ENCODE measurements at places on chromosomes 2 and 18.

- no peak for DNase-seq
Measured at GRCh38 chr2:112805542-112805941, 21.2 kb upstream of the IL1A start.

- no peak for DNase-seq
Measured at GRCh38 chr18:10170375-10170774, 256.6 kb downstream of the VAPA start.

- DNase-seq: no peak
Measured at GRCh38 chr2:6923319-6923718, 6.1 kb downstream of the RNF144A start.

DNA sequence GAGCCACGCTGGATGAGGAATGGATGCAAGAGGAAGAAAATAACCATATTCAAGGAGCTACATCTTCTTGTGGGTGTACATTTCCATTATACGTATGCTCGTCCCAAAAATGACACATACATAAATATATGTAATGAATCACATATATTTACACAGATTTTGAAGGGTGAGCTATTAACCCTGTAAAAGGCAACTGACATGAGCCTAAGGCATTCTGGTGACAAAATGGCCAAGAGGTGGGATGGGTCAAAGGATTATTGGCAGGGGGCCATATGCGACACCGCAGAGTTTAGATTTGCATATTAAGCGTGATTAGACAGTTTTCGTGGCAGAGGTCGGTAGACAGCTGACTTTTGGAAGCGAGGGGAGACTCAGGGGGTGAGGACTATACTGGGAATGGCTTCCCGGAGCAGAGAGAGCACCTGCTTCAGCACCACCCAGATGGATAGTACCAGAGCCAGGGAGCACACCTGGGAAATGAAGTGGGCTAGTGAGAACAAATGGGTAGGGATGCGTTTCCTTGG is 431 bp upstream of the CNRIP1 start:
- DNase-seq: peak; percentile 24

GRCh38 chr2:234278556-234279255 is 218.2 kb downstream of the ARL4C start:
- no peak for DNase-seq

DNA sequence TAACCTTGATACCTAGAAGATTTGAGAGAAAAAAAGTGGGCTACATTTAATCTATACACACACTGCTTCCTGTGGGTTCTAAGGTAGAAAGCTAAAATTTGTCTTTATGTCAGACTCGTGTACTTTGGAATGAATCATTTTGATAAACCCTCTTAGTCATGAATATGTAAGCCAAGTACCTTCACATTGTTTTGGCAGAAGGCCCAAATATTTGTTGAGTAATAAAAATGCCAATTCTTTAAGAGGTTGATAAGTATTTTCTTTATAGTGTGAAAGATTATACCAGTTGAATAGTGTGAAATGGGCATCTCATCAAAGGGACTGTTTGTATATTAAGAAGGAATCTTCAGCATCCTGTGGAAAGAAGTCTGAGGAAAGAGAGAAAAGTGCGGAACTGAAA is 1464.7 kb upstream of the ZEB2 start:
- DNase-seq: no peak

- DNase-seq: no peak
Measured at GRCh38 chr2:161780881-161781280, 156.7 kb downstream of the SLC4A10 start.

DNA sequence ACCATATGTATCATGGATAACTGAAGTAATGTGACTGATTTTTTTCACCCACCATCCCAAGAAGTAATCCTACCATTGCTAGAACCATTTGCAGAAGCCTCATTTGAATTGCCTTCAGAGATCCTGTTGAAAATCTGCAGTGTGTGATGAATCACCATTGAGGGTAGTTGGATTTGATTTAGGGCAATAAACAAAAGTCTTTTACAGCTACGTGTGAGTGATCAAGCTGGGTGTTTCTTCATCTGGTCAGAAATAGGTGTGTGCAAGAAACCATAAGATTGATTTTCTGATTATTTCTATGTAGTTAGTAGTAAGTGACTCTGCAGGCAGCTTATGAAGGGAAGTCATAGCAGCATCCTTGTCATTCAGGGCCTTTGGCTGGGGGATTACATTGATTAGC is 159.6 kb downstream of the MGAT5 start:
- DNase-seq: no peak

DNA sequence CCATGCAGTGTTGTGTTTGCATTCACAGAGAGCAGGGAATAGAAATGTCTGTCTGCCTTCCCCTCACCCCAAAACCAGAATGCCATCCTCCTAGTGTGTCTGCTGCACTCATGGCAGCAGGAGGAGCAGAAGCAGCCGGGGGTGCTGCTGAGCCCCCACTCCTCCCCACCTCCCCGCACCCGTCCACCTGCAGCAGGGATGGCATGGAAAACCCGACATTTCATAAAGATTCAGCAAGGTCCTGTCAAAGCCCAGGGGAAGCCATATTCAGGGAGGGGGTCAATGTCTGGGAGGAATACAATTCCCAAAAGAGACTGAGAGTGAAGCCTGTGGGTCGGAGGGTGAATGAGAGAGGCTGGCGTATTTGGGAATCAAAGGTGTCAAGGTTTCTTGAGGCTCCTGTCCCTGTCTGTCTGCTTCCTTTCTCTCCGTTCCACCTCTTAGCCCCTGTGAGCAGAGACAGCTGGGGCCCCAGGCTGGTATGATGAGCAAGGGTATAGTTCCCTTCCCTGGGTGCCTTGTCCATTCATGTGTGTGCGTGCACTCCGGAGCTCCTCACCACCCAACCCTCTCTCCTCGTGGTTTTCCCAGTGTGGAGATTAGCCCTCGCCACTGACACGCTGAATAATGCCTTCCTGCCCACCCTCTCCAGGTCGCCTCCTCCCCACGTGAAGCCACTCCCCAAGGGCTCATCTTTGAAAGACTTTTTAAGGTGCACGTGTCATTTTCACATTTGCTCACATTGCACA is 133.5 kb upstream of the ZNF236 start:
- no peak for DNase-seq

- no peak for DNase-seq
Measured at GRCh38 chr18:55306359-55307024, 281.5 kb downstream of the TCF4 start.

DNA sequence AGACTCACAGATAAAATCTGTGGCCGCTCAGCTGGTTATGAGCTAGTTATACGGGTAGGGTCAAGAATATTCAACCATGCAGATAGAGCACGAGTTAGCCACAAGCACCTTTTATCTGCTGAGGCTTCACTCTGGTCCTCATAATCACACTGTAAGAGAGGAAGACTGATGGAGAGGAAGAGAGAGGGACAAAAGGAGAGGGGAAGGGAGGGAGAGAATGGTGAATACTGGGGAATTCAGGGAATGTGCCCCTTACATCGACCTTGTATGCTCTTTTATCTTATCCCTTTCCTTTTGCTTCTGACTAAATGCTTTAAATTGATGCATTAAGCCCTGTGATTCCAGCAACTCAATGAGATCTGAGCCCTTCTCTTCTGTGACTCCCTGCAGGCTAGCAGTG is 333.1 kb downstream of the DSEL start:
- DNase-seq: no peak

DNA sequence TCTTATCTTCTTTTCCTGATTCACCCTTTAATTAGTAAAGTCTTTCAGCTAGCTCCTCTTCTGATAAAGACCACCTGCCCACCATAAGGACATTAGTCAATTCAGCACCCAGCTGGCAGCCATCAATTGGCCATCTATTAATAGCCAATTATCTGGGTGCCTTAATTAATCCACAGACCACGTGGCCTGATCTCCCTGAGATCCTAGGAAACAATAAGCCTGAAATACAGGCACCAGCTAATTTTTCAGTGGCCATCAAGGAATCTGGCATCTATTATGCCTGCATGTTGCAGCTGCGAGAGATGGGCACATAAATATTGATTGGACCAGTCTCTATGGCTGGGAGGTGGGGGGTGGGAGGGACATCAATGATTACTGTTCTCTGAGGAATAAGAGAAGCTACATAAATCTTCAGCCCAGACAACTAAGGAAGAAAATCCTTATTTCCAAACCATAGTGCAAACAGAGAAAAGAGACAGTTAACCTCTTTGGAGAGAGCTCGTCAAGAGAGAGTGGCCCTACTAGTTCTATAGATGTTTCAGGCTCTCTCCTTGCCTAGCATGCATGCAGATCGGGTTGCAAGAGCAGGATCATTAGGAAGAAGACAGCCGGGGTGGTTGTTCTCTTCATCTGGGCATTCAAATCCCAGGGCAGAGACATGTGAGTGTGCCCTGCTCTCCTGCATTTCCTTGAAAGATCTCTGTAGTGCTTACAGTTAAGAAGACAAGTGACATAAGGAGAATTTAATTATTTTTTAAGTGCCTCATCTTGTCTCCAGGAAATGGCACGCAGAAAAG is 8.7 kb downstream of the GALNT14 start:
- DNase-seq: no peak

- no peak for DNase-seq
Measured at GRCh38 chr2:219059375-219059724, 1.4 kb downstream of the IHH start.

GRCh38 chr2:100275200-100275589 is 47.1 kb downstream of the LONRF2 start:
- no peak for DNase-seq

DNA sequence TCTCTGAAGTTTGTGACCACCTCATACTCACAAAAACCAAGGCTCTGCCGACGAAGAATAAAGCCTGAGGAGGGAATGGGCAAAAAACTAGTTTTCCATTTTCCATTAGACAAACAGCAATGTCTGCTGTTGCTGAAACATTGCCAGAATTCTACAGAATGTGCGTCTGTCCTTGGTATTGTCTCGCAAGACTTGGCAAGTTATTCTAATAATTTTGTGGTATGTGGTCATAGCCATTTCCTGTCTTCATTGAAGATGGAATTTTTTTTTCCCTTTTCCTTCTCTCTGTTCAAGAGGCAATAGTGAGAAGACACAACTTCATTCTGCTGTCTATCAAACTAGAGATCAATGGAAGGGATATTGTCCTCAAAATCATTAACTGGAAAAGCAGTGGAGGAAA is 296.1 kb downstream of the RND3 start:
- no peak for DNase-seq

DNA sequence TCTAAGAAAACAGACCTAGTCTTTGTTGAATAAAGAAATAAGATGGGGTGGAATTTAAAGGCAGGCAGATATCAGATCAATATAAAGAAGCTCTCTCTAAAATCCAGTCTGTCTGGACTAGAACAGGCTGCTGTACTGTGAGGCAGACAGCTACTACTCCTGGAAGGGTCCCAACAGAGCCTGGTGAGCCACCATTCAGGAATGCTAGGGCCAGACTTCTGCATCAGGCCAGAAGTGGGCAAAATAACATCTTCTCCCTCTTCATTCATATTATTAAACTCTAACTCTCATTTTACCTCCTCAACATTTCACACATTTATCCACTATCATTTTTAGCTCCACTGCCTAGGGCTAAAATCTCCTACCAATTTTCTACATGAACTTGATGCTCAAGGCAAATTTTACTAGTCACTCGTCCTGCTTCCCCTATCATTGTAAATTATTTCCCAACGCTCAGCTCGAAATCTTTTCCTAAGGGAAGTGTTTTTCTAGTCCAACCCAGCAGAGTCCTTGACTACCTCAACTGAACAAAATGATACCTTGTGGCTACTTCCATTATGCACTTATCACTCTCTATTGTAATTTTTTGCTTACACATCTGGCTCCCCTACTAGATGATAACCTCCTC is 45.2 kb upstream of the GLS start:
- DNase-seq: no peak

- DNase-seq: no peak
Measured at GRCh38 chr2:60400462-60401246, 152.8 kb downstream of the BCL11A start.

DNA sequence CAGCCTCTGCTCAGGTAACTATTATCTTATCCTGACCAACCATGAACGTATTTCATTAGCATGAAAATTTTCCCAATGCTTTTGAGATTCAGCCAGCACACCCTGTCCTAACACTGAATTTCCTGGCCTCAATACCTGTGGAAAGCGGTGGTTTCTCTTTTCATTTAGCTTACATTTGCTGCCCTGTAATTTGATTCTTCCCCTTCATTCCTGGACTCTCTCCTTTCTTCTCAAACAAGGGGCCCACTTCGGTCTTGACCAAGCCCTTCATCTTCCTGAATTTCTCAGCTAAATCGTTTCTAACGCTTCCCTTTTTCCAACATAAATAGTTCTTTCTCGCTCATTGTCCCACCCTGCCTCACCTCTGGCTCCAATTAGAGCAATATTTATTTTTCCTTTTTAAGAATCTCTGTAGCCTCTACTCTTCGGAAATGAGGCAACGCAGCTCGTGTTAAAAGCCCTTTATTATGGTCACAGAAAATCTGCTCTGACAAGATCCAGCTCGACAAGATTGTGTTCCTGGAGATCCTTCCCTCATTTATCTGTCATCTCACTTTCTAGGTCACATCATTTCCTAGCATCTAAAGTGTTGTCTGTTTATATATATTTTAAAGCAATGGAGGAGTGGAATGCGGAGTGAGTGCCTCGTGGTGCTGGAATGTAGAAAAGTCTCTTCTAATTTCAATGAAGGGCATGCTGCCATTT is 49.5 kb upstream of the BCL11A start:
- no peak for DNase-seq

GRCh38 chr18:33427549-33427948 is 13.0 kb downstream of the CCDC178 start:
- DNase-seq: no peak

GRCh38 chr18:40159141-40160017 is 1795.7 kb upstream of the PIK3C3 start:
- DNase-seq: peak; percentile 12

DNA sequence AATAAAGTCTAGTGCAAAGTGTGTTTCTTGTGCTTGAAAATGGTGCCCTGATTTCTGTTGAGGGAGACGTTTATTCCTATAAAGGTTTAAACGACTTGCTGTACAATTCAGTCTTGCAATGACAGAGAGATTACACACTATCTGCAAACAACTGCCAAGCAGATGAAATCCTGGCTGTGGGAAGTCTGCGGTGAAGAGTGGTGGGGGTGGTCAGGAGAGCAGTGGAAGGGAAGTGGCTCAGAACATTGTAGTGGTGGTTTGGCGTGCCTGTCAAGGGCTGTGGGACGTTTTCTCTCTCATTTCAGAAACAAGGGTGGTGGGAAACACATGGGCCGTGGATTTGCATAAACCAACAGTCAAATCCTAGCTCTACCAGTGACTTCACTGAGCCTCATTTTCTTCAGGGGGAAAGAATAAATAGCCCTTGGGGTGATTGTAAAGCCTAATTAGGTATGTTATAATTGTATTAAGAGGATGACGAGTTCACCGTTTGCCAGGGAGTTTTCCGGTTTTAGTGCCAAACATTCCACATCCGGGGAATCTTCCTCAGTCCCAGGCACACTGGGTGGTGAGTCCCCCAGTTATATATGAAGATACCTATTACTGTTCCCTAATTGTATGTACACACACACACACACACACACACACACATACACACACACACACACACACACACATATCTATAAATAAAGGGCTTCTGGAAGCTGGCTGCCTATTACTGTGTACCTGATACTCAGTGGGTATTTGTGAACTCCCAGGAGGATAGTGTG is 115.0 kb downstream of the SPTBN1 start:
- peak; percentile 80 for DNase-seq

- no peak for DNase-seq
Measured at GRCh38 chr18:37285825-37286224, 279.8 kb downstream of the CELF4 start.
